ENCODE measurements at places on chromosomes 1 and 21.
A peak's percentile ranks its signal among the peaks of the same experiment; 100 is the strongest.

GRCh38 chr1:228345201-228345930 lies 61.3 kb downstream of the TRIM11 start:
- DNase-seq = no peak

DNA sequence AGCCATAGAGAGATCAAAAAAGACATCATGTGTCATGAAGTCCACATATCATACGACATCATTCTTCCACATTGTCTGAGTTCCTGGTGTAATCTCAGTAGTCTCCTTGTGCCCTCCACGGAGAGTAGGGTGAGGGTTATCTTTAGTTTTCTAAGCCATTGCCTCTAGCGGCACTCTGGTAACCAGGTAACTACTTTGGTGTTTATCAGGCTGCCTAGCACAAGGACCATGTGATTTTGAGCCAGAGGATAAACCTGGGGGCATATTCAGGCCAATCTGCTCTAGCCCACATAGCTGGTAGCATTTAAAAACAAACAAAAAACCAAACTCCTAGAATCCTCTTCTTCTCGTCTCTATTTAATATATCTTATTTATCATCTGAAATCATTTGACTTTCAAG lies 147.4 kb downstream of the GDAP2 start:
- DNase-seq = no peak

GRCh38 chr1:34792868-34793727 lies at the start of gene GJA4:
Gene GJA4, plus strand, starts transcription at chr1:34792999. Its CDS starts 1,215 bp downstream, at chr1:34794214.
- DNase-seq = no peak

DNA sequence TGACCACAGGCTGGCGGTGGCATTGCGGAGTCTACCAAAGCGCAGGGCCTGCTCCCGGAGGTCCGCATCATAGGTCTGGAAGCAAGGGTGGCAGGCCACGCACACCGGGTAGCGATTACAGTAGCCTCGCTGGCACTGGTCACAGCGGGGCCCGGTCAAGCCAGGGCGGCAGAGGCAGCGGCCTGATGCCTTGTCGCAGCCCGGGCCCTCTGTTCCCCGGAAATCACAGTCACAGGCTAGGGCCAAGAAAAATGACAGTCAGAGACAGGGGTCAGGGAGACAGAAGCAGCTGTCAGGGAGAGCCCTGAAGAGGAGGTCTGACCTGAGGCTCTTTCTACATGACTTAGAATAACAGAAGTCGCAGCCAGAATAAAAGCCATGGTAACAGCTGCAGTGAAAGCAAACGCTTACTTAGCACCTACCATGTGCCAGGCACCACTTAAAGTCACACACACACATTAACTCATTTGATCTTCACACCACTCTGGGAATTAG lies 26.4 kb downstream of the LAMB3 start:
- DNase-seq = no peak

GRCh38 chr1:176802316-176802715 lies 339.3 kb downstream of the PAPPA2 start:
- DNase-seq = no peak

DNA sequence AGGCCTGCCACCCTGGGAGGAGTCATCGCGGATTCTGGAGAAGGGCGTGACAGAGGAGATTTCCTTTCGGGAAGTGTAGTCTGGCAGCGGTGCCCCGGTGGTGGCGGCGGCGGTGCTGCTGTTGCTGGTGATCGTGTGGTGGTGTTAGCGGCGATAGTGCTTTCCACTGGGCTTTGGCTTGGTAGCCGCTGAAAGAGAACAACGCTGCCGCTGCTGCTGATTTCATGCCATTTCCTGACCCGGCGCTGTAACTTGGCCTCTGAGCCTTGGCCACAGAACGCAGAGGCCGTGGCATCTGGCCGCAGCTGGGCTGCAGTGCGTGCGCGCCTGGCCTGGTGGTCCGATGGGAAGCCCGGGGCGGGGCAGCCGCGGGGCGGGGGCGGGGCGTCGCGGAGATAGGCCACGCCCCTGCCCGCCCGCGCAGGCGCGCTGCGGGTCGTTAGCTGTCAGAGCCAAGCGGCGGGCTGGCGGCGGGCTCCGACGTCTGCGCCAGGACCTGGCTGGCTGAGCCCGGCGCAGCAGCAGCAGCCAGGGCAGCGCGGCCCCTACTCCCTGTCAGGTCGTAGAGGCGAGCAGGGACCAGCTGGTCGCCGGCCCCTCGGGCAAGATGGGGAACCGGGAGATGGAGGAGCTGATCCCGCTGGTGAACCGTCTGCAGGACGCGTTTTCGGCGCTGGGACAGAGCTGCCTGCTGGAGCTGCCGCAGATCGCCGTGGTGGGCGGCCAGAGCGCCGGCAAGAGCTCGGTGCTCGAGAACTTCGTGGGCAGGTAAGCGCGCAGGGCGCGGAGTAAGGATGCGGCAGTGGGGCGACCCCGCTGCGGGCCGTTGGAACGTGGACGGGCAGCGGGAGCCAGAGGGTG lies at the start of gene DNM3:
Gene DNM3, plus strand, starts transcription at position 449 of the 861 bp plus-strand sequence. Its CDS starts 159 bp downstream, at position 608.
- DNase-seq = peak; percentile 62

GRCh38 chr1:111242805-111243523 lies 15.5 kb downstream of the CHI3L2 start:
- DNase-seq = no peak

GRCh38 chr1:29900104-29900679 lies 663.9 kb downstream of the PTPRU start:
- DNase-seq = no peak

DNA sequence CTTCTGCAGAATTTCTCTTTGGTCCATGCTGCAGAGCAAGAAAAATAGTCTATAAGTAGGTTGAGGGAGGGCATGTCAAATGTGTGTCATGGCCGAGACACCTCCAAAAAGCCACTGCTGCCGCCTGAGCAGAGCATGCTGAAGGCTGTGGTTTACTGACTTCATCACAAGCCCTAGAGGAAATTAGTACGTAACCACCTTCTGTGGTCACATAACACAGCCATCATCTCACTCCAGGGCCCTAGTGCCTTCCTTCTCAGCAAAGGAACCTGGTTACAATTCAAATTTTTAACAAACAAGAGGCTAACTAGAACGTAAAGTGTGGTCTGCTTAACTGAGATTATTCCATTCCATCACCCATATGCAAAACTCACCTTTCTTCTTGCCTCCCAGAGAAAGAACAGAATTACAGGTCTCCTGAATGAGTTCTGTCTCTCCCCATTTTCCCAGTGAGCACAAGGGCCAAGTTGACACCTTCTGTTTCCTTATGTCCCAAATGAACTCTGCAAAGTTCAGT lies at the start of gene PTPN22:
Gene PTPN22, minus strand, starts transcription at position 116 of the 517 bp plus-strand sequence.
- DNase-seq = peak; percentile 49

GRCh38 chr1:204706838-204707509 lies 21.4 kb upstream of the LRRN2 start:
- no peak for DNase-seq

DNA sequence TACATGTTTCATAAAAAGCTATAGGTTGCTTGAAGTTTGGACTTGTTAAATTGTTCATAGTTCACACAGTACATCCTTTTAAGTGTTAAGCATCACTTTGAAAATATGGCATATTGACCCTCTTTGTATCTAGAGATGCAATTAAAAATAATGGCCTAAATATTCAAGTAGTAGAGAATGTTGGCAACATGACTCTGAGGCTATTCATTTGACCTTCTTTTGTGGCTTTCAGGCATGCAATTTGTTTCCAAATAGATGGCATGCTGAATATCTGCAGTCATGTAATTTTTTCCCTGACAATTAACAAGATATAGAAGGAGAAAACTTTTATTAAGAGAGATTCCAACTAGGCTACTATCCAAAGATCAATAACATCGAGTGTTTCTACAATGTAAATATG lies 230.5 kb upstream of the ZRANB2 start:
- no peak for DNase-seq

All from stimulated activated CD4-positive, alpha-beta T cell treated with anti-CD3 and anti-CD28 coated beads, Interleukin-1b, Interleukin-23, amount 100 ng/mL, for 24 hours (primary cell).